Naive thymus-derived CD4-positive, alpha-beta T cell (primary cell): ENCODE measurements at places on chromosomes 16 and 17. TPM values are rescaled to one million over a fixed set of nuclear protein-coding genes. Genes with fewer than 3 reads are reported as not detected.

DNA sequence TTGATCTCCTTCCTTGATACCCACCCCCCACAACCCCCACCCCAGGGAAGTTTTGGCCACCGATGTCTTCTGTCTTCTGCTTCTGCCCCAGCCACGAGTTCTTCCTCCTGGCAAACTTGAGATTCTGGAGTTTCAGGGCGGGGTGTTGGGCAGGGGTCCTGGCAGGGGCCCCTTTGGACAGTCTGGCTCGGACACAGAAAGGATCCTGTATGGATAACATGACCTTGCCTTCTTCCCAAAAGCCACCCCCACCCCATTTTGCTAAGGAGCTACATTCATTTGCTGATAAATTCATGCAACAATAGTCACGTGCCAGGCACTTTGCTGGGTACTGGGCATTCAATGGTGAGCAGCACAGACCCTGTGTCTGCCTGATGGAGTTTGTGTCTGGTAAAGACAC lies 5.9 kb upstream of the COL1A1 start:
- H3K36me3 ChIP-seq = no peaks in the 10 kb centered on the region
- peaks cover 6% of the 10 kb centered on the region for H3K27me3 ChIP-seq
- no peaks in the 10 kb centered on the region for H3K4me1 ChIP-seq
- DNase-seq = no peak
- no peak overlapping the region for H3K4me3 ChIP-seq

DNA sequence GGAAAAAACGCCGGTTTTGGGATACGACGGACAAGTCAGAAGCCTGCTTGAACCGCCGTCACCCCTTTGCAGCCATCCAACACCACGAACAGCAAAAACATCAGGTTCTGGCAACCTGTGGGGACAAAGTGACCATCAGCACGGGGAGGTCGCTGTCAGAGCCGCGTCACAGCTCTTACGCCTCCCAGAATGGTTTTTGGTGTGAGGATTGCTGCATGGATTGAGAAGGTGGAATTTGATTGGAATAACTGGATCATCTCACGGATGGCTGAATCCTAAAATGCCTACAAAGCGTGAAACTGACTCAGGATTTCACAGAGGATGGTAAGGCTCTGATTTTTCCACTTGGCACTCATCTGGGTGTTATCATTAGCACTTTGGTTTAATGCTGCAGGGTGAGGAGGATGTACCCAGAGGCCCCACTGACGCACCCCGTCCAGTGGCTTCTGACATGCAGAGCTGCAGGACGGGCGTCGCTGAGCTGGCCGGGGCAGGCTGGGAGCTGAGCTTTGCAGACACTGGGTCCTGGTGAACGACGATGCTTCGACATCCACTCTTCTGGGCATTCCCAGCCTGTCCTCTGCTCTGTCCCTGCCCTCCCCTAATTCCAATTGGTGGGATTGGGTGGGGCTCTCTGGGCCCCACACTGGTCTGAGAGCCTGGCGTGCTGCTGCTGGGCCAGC lies 73.4 kb upstream of the CREBBP start:
- no peak for DNase-seq
- H3K36me3 ChIP-seq = no peaks in the 10 kb centered on the region
- H3K27ac ChIP-seq = no peak overlapping the region
- no peaks in the 10 kb centered on the region for H3K27me3 ChIP-seq

Gene GINS3
- total RNA-seq = 2.2 TPM

- no peak overlapping the region for H3K4me3 ChIP-seq
- peaks cover 62% of the 10 kb centered on the region for H3K4me1 ChIP-seq
- no peaks in the 10 kb centered on the region for H3K36me3 ChIP-seq
- no peaks in the 10 kb centered on the region for H3K27me3 ChIP-seq
- H3K27ac ChIP-seq = no peak overlapping the region
- DNase-seq = no peak
These were observed 183.5 kb downstream of the SEC14L1 start for GRCh38 chr17:77324227-77324626.

Gene WSCD1
- 0.10 and 0.39 TPM in 2 replicates for total RNA-seq

Gene FCSK
- total RNA-seq = 30.1 TPM

Gene CCL13
- not detected for total RNA-seq

DNA sequence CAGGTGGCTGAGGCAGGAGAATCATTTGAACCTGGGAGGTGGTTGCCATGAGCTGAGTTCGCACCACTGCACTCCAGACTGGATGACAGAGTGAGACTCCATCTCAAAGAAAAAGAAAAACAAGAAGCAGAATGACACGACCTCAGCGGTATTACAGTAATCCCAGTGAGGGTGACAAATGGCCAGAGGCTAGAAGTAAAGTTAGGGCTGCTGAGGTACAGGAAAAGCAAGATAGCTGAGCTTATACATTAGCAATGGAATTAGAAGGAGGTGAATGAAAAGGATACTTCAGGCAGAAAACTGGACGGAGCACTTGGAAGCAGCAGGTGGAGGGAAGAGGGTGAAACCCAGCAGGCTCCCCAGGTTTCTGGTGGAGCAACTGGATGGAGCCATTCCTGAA lies 26.1 kb upstream of the AMZ2 start:
- no peaks in the 10 kb centered on the region for H3K27me3 ChIP-seq
- peaks cover 12% of the 10 kb centered on the region for H3K4me1 ChIP-seq
- no peak for DNase-seq

- no peak for DNase-seq
- H3K27me3 ChIP-seq = no peaks in the 10 kb centered on the region
- no peaks in the 10 kb centered on the region for H3K4me1 ChIP-seq
- no peak overlapping the region for H3K4me3 ChIP-seq
- no peaks in the 10 kb centered on the region for H3K36me3 ChIP-seq
- no peak overlapping the region for H3K27ac ChIP-seq
These were observed 1691.4 kb downstream of the TP53TG3F start for GRCh38 chr16:35150805-35151312.

GRCh38 chr16:48911700-48912099 lies 301.7 kb upstream of the N4BP1 start:
- no peaks in the 10 kb centered on the region for H3K27me3 ChIP-seq
- H3K4me3 ChIP-seq = no peak overlapping the region
- no peaks in the 10 kb centered on the region for H3K36me3 ChIP-seq
- no peak overlapping the region for H3K27ac ChIP-seq
- no peak for DNase-seq

DNA sequence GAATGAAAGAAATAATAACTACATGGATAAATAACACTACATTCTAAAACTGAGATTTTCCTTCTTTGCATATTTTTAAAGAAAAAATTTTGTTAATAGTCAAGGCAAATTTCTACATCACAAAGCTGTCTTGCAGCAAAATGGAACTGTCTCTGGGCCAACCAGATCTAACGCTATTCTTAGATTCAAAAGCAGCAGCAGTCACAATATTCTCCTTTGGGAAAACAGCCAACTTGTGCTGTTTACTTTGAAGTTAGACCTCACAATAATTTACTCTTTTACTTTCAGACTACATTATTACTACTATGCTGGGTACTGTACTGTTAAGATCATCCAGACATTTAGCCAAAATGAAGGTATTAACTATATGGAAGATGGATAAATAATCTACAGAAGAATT lies 189.1 kb downstream of the CEP112 start:
- no peak overlapping the region for H3K4me3 ChIP-seq
- no peaks in the 10 kb centered on the region for H3K4me1 ChIP-seq
- no peak for DNase-seq
- H3K27ac ChIP-seq = no peak overlapping the region

GRCh38 chr17:10651927-10652326 lies 5.2 kb downstream of the MYH3 start:
- H3K4me1 ChIP-seq = no peaks in the 10 kb centered on the region
- H3K36me3 ChIP-seq = peaks cover 4% of the 10 kb centered on the region
- no peak overlapping the region for H3K27ac ChIP-seq
- DNase-seq = no peak
- H3K4me3 ChIP-seq = no peak overlapping the region

DNA sequence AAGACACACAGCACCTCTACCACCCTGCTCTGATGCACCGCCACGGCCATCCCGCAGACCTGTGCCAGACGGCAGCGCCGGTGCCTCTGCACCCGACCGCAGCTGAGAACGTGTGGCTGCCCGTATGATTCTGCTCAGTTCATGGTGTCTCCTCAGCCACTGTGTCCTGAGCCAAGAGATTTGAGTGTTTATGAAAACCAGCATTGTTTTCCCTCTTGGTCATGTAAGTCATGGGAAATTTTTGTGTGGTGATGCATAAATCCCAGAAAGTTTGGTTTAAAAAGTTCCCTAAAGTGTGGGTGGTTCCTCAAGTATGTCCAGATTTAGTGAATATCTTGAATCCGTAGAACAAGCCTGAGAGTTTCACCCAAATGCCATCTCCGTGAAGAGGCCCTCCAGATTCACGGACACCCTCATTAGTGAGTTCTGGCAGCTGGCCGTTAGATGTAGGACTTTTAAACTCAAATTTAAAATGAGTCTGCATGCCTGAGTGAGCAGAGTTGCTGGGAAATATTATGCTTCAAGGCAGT lies 57.6 kb downstream of the CDRT4 start:
- no peaks in the 10 kb centered on the region for H3K27me3 ChIP-seq
- no peak overlapping the region for H3K27ac ChIP-seq
- no peak overlapping the region for H3K4me3 ChIP-seq
- no peaks in the 10 kb centered on the region for H3K4me1 ChIP-seq
- DNase-seq = no peak

Gene CCL1
- total RNA-seq = not detected

GRCh38 chr17:44848257-44848795 lies 643 bp downstream of the HIGD1B start:
- no peaks in the 10 kb centered on the region for H3K4me1 ChIP-seq
- DNase-seq = no peak
- H3K27me3 ChIP-seq = no peaks in the 10 kb centered on the region
- no peak overlapping the region for H3K4me3 ChIP-seq

- H3K4me3 ChIP-seq = no peak overlapping the region
- DNase-seq = peak; percentile 18
- no peaks in the 10 kb centered on the region for H3K36me3 ChIP-seq
- no peak overlapping the region for H3K27ac ChIP-seq
- H3K27me3 ChIP-seq = no peaks in the 10 kb centered on the region
These were observed 43.0 kb upstream of the TANGO6 start for GRCh38 chr16:68800257-68800875.

GRCh38 chr16:3058139-3059030 lies 7.1 kb upstream of the IL32 start:
- no peaks in the 10 kb centered on the region for H3K27me3 ChIP-seq
- peaks cover 10% of the 10 kb centered on the region for H3K36me3 ChIP-seq
- H3K4me1 ChIP-seq = peaks cover 46% of the 10 kb centered on the region
- DNase-seq = no peak
- H3K27ac ChIP-seq = peak overlapping the region; percentile 89
- H3K4me3 ChIP-seq = peak overlapping the region; percentile 77

- H3K27me3 ChIP-seq = no peaks in the 10 kb centered on the region
- peaks cover 31% of the 10 kb centered on the region for H3K36me3 ChIP-seq
- peak overlapping the region; percentile 96 for H3K27ac ChIP-seq
- DNase-seq = peak; percentile 8
- H3K4me1 ChIP-seq = peaks cover 21% of the 10 kb centered on the region
- H3K4me3 ChIP-seq = peak overlapping the region; percentile 80
These were observed 725 bp upstream of the CASC3 start for GRCh38 chr17:40139566-40140058.

GRCh38 chr16:78903237-78903636 lies 697.3 kb downstream of the MAF start:
- no peaks in the 10 kb centered on the region for H3K27me3 ChIP-seq
- H3K4me1 ChIP-seq = no peaks in the 10 kb centered on the region
- H3K27ac ChIP-seq = no peak overlapping the region
- DNase-seq = no peak

Gene NRN1L
- 3.2 TPM for total RNA-seq

Gene IQCK
- 0.48 and 0.64 TPM in 2 replicates for total RNA-seq

Gene KRT9
- not detected for total RNA-seq

Gene TAT
- not detected for total RNA-seq

GRCh38 chr16:49776085-49776595 lies 79.8 kb downstream of the ZNF423 start:
- H3K4me1 ChIP-seq = no peaks in the 10 kb centered on the region
- no peak overlapping the region for H3K4me3 ChIP-seq
- no peaks in the 10 kb centered on the region for H3K36me3 ChIP-seq
- no peaks in the 10 kb centered on the region for H3K27me3 ChIP-seq

Gene PIMREG
- not detected for total RNA-seq

- peaks cover 13% of the 10 kb centered on the region for H3K36me3 ChIP-seq
- no peaks in the 10 kb centered on the region for H3K27me3 ChIP-seq
- H3K4me3 ChIP-seq = no peak overlapping the region
- no peaks in the 10 kb centered on the region for H3K4me1 ChIP-seq
These were observed 67.9 kb downstream of the TRIM37 start for GRCh38 chr17:59038734-59039133.

GRCh38 chr16:17358846-17359245 lies 111.9 kb downstream of the XYLT1 start:
- H3K27me3 ChIP-seq = no peaks in the 10 kb centered on the region
- no peak overlapping the region for H3K4me3 ChIP-seq
- peaks cover 67% of the 10 kb centered on the region for H3K4me1 ChIP-seq
- no peaks in the 10 kb centered on the region for H3K36me3 ChIP-seq
- peak overlapping the region; percentile 35 for H3K27ac ChIP-seq
- DNase-seq = no peak

GRCh38 chr17:58244963-58245362 lies 6.6 kb downstream of the LPO start:
- DNase-seq = no peak
- no peak overlapping the region for H3K27ac ChIP-seq
- H3K36me3 ChIP-seq = no peaks in the 10 kb centered on the region
- no peaks in the 10 kb centered on the region for H3K4me1 ChIP-seq
- H3K4me3 ChIP-seq = no peak overlapping the region
- no peaks in the 10 kb centered on the region for H3K27me3 ChIP-seq

Gene RRN3
- 29.0 and 30.3 TPM in 2 replicates for total RNA-seq

GRCh38 chr17:27601069-27601974 lies 29.7 kb upstream of the LGALS9 start:
- no peaks in the 10 kb centered on the region for H3K36me3 ChIP-seq
- peak; percentile 63 for DNase-seq
- H3K27me3 ChIP-seq = no peaks in the 10 kb centered on the region
- no peaks in the 10 kb centered on the region for H3K4me1 ChIP-seq
- H3K4me3 ChIP-seq = no peak overlapping the region

DNA sequence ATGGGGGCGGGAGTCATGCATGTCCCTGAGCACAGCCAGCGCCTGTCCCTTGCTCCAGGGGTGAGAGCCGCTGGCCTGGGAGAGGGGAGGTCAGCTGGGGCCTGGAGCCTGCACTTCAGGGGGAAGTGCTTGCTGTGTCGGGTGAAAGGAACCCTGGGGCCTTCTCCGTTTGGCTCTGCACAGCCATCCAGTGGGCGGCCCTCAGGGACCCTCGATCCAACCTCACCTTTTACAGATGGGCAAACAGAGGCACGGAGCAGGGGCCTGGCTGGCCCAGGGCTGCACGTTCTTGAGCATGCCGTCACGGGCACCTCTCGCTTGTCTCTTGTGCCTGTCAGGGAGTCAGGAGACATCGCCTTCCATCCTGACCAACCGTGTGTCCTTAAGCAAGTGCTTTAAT lies 1.8 kb downstream of the SNX20 start:
- no peak for DNase-seq
- no peaks in the 10 kb centered on the region for H3K27me3 ChIP-seq
- peaks cover 62% of the 10 kb centered on the region for H3K4me1 ChIP-seq
- H3K4me3 ChIP-seq = peak overlapping the region; percentile 85
- H3K36me3 ChIP-seq = peaks cover 11% of the 10 kb centered on the region

Gene KRTAP2-4
- not detected for total RNA-seq

Gene DPH1
- total RNA-seq = 97.6 TPM

Gene COL1A1
- total RNA-seq = 1.1 TPM

Gene RASL10B
- 0.73 TPM for total RNA-seq

- no peaks in the 10 kb centered on the region for H3K36me3 ChIP-seq
- H3K4me1 ChIP-seq = peaks cover 46% of the 10 kb centered on the region
- DNase-seq = peak; percentile 54
- H3K4me3 ChIP-seq = no peak overlapping the region
- H3K27ac ChIP-seq = peak overlapping the region; percentile 81
- H3K27me3 ChIP-seq = no peaks in the 10 kb centered on the region
These were observed 19.0 kb downstream of the ZFPM1 start for GRCh38 chr16:88472069-88472468.

GRCh38 chr17:7058831-7059447 lies 15.0 kb upstream of the SLC16A11 start:
- H3K27me3 ChIP-seq = no peaks in the 10 kb centered on the region
- no peaks in the 10 kb centered on the region for H3K36me3 ChIP-seq
- no peak for DNase-seq
- H3K4me1 ChIP-seq = no peaks in the 10 kb centered on the region
- H3K27ac ChIP-seq = no peak overlapping the region
